Stimulated activated CD4-positive, alpha-beta T cell treated with anti-CD3 and anti-CD28 coated beads, Interleukin-2, amount 100 ng/mL, for 48 hours (primary cell): ENCODE measurements at places on chromosomes 7 and 10.

GRCh38 chr7:99325001-99325493, 651 bp upstream of the ARPC1A start:
- no peak for DNase-seq

DNA sequence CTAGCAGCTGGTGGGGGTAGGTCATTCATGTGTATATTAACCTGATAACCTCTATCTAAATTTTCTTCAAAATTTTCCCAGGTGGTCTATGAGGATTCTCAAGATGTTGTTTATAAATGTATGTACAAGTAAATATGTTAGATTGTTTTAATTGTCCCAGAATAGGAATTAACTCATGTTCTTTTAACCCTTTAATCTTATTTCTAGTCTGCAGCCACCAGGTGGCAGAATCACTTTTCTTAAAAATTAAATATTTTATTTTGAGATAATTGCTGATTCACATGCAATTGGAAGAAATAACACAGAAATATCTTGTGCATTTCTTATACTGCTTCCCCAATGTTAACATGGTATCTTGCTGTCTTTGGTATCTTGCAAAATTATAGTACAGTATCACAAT, 589.5 kb downstream of the ARL4A start:
- DNase-seq = no peak

GRCh38 chr7:34575006-34575405, 83.0 kb upstream of the NPSR1 start:
- DNase-seq = no peak

DNA sequence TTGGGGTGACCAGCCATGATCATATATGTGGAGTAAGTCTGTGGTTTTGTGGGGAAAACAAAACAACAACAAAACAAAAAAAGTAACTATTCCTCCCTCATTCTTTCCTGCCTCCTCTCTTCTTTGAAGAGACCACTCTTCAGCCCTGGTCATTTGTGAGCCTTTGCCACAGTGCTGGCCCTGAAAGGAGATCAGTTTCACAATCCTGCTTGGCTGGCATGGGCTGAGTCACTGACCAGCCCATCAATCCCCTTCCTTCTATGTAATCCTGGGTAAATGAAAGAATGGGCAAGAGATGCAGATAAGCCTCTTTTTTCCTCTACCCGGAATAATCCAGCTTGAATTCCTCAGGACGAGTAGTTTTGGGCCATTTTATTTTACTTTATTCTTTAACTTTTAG, 13.6 kb downstream of the CSTF2T start:
- DNase-seq = no peak

DNA sequence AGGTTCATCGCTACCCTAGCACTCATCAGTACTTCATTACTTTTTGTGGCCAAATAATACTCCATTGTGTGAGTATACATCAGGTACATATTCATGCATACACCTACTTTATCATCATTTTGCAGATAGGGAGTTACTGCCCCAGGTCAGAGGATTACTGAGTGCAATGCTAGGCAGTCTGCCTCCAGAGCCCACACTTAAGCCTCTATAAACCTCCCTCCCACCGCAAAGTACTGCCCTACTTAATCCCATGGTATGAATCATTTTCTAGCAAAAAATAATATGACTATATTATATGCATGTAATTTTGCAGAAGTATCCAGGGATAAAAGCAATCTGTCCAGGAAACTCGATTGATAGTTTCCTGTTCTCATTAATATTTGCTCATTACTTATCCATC, 194.3 kb downstream of the GRID1 start:
- DNase-seq = no peak

GRCh38 chr7:72187179-72187578, 225.0 kb downstream of the CALN1 start:
- no peak for DNase-seq

GRCh38 chr7:131354390-131354789, 26.7 kb downstream of the MKLN1 start:
- no peak for DNase-seq

- DNase-seq = no peak
Observed at GRCh38 chr10:76444034-76444800, 1012.8 kb downstream of the LRMDA start.

DNA sequence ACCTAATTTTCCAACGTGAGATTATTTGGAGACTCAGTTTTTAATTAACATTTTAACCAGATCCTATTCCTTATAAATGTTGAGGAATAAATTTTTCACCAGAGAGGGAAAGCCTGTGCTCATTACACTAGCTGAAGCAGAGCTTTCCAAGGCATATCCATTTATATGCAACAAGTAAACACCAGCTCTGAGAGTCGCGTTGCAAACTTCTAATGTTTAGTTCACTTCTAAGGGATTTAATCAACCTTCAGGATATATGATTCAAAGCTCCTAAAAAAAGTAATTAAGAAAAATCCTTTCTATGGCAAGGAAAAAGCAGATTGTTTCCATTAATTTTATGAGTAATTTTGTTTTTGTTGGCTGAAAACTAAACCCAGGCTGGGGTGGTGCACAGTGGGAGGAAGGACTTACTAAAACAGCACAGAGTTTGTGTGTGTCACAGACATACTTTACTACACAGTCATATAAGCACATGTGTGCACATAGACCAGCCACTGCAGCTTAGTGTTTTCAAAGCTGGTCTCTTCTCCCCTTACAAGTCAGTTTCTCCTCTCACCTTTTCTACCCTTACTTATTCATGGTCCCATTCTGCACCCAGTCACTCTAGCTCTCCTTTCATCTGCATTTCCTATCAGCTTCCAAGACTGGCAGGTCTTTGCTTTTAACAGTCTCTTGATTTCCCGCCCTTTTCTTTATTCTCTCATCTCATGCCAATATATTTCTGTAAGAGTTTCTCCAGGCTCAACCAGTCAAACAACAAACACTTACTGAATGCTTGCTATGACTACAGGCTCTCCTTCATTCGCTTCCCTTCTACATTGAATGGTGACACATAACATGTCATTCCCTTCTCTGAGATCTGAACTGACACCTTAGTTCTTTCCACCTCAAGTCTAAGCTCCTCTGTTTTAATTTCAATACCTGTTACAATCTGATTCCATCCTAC, 81.1 kb upstream of the FZD1 start:
- DNase-seq = no peak

DNA sequence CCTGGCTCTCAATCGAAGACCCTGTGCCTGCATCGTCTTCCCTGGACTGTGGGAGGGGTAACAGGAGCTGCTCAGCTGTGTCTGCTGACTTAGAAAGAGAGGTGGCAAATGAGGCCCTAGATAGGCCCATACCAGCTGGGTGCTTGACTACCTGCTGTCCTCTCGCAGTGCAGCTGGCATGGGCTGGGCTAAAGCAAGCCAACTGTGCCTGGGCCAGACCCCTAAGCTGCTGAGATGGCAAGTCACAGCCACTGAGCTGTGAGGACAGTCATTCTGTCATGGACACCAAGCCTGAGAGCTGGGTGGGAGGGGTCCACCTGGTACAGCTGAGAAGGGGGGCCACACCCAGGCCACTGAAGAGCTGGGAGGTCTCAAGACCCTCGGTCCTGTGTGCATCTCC, 45.8 kb upstream of the AQP1 start:
- no peak for DNase-seq

DNA sequence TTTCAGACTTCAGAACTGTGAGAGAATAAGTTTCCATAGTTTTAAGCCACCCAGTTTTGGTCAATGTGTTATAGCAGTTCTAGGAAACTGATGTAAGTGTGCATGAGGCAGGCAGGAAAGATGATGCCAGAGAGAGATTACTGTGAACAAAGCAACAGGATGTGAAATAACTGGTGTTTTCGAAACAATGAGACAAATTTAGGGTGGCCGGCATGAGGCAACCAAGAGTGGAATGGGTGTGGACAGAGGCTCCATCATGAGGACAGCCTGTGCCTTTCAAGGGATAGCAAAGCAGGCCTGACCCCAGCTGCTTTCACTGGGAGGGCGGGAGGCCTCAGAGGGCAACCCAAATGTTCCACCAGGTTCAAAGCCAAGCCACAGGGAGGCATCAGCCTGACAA, 67.3 kb upstream of the UCN3 start:
- DNase-seq = no peak

DNA sequence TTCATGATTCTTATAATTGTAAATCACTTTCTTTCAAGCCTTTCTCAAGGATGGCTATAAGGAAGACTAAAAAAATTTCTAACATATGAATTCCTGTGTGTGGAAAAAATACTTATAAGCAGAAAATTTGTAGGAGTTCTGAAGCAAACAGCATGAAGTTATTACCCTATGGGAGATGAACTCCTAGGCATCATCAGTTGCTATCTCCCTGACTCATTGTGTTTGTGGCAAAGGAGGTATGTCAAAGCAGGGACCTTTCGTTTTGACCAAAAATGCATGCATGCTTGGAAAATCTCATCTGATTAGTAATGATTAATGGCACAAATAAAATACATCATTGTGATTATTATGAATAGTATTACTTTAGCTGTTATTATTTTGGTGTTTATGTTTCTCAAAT, 59.4 kb downstream of the CALCR start:
- DNase-seq = no peak

GRCh38 chr7:90857603-90858002, 261.5 kb downstream of the CDK14 start:
- no peak for DNase-seq

DNA sequence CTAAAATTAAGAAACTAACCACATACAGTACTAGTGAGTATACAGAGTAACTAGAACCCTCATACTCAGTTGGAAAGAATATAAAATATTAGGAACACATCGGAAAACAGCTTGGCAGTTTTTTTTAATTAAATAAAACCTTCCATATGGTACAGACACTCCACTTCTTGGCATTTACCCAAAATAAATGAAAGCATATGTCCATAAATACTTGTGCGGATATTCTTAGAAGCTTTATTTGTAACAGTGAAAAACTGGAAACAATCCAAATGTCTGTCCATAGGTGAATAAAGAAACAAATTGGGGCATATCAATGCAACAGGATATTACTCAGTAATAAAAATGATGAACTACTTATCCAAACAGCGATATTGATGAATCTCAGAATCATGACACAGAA, 410.0 kb downstream of the HTR7 start:
- no peak for DNase-seq

GRCh38 chr10:97462309-97462708, 16.3 kb downstream of the ZDHHC16 start:
- DNase-seq = no peak

- DNase-seq = no peak
Observed at GRCh38 chr10:44946205-44946604, 13.4 kb upstream of the RASSF4 start.
